ENCODE measurements at places on chromosomes 4 and X. TPM values are rescaled to one million over a fixed set of nuclear protein-coding genes. Genes with fewer than 3 reads are reported as not detected.

Gene HSFX1
- 2.9 TPM for total RNA-seq

Gene ARHGEF38
- 0.40 TPM for total RNA-seq

DNA sequence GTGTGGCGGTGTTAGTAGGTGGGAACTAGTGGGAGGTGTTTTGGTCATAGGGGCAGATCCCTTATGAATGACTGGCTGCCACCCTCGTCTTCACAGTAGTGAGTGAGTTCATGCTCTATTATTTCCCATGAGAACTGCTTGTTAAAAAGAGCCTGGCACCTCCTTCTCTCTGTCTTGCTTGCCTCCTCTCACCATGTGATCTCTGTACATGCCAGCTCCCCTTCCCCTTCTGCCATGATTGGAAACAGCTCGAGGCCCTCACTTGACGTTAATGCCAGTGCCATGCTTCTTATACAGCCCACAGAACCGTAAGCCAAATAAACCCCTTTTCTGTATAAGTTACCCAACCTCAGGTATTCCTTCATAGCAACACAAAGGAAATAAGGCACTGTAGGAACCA lies 21.7 kb downstream of the PNMA6F start:
- no peak for DNase-seq

Gene SGMS2
- total RNA-seq: 43.6 TPM

DNA sequence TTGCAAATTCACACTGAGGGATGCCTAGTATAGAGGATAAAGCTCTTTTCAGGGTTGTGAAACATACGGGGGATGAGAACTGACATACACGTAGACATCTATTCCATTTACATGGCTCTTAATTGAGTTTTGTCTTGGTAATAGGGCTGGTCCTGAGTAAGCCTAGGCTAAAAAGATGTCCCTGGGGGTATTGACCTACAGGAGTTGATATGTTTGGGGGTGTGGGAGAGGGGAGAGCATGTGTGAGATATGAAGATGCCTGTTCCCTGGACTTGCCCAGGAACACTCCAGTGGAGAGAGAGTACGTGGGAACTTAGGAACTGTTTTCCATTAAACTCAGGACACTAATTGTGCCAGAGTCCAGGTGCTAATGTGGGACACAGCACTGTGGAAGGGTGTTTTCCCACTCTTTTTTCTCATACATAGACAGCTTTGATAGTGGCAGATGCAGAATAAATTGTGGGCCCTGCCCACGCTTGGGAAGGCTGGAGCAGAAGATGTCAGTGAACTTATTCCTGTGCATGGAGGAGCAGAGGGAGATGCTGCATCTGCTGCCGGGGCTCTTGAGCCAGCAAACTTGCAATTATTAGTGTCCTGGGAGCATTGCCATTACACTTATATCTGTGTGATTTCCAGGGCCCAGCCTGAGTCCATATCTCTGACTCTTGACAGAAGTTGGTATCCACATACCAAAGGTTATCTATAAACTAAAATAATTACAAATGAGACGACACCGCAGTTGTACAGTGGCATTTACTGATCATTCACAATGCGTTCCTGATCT lies 20.7 kb downstream of the SYNPO2 start:
- DNase-seq: no peak

DNA sequence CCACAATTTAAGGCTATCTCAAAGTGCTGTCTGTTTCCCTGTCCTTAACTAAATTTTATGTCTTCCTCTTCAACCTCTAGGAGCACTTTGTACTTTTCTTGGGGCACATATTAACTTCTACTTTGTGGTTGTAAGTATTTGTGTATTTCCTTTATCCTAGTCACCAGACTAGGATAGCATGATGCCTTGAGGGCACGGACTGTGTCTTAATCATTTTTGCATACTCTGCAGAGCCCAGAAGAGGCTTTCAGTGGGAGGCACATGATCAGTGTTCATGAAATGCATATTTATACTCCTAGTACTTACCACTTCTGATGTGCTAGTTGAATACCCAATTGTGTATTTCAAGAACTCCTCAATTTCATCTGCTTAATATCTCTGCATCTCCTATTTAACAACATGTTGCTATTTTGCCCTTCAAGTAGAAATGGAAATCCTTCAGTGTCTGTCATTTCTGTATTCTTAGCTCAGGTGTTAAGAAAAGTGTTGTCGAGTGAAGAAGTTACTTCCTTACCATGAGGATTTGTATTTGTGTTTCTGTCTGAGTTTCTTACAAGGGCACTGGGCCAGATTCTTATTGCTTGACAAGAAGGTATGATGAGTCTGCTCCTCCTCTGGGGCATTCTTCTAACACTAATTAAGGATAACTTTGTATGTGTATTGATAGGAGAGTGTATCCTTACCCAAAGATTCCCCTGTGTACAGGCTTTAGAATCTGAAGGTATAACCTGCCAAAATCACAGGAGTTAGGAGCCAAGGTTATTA lies 28.3 kb upstream of the PGRMC2 start:
- no peak for DNase-seq

DNA sequence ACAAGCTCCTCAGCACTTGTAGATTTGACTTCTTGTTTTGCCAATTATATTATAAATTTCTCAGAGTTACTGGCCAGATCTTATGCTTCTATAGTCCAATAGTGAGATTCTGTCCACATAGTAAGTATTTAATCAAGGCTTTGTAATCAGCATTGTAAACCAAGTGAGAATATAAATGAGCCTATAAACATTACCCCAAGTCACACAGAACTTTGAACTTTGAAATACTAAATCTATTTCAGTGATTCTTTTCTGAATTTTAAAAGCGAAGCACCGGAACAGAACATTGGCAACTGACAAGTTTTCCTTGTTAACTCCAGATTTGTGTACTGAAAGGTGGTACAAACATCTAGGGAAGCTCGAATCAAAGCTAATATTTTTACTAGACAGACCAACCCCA lies 37.2 kb downstream of the PPM1K start:
- no peak for DNase-seq

Gene DNASE1L1
- 18.4 TPM for total RNA-seq

DNA sequence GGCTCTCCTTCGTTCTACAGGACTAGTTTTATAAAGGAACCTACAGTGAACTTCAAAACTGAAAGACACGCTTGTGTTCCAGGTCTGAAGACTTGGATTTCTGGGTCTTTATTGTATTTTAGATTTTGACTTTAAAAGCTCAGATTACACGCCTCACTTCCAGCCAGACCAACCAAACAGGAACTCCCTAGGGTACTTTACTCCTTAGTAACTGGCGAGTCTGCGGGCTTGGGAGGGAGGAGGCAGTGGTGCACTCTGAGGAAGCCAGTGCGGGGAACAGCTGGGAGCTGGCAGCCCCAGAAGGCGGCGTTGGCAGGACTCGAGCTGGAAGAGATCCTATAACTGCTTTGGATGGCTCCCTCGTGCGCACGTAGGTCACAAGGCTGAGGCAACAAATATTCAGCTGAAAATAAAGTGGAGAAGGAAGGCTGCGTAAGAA lies 391 bp upstream of the PHKA1 start:
- DNase-seq: peak; percentile 73

- no peak for DNase-seq
Observed at GRCh38 chrX:150224676-150225075, 138.4 kb upstream of the MAMLD1 start.
